ENCODE measurements at places on chromosomes 6 and 20. TPM values are rescaled to one million over a fixed set of nuclear protein-coding genes. Genes with fewer than 3 reads are reported as not detected.

Gene CD93
- polyA plus RNA-seq, result 36.7 TPM

Gene DEFB125
- polyA plus RNA-seq, result not detected

Gene ADRM1
- 93.4 TPM for polyA plus RNA-seq

- H3K4me1 ChIP-seq, result no peaks in the 10 kb centered on the region
- no peaks in the 10 kb centered on the region for H3K36me3 ChIP-seq
- H3K27me3 ChIP-seq, result no peaks in the 10 kb centered on the region
- no peak overlapping the region for H3K4me3 ChIP-seq
- no peak for DNase-seq
These were observed 505.9 kb upstream of the SYNCRIP start for GRCh38 chr6:86148586-86148985.

GRCh38 chr6:52086741-52087140 lies 672 bp downstream of the PKHD1 start:
- no peaks in the 10 kb centered on the region for H3K36me3 ChIP-seq
- no peaks in the 10 kb centered on the region for H3K4me1 ChIP-seq
- DNase-seq, result no peak
- H3K27ac ChIP-seq, result no peak overlapping the region

DNA sequence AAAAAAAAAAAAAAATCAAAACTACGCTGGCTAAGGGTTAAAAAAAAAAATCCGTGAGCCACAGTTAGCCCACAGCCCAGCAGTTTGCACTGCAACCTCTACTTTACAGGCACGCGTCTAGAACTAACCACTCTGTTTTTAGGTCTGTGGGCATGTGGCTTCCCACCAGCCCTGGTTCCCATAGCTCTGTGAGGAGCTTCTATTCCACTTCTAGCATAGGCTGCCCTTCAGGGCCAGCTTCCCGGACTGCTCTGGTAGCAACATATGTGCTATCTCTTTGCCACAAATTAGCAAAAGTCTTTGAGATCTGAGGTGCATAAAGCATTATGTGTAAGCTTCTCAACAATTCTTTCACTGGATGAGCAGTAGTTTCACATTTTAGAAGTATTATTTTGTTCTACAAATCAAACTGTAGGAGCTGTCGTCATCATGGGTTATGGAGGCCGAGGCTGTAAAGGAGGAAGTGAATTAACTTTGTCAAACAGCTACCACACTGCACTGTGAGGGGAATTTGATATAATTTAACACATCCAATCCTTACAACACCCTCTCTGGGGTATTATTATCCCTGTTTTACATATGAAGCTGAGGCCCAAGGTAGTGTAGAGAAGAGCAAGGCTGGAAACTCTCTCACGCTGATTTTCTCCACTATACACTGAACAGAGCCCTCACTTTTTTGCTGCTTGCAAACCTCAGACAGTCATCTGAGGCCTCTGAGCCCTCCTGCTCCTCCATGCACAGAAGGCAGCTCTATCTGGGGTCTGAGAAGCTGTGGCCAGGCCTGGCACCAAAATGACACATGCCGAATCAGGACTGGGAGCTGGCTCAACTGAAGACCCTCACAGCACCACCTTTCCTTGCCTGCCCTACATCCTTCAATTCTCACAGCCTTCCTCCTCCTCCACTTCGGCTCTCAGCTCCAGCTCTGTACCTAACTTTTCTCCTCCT lies 35.4 kb downstream of the MAN1A1 start:
- H3K36me3 ChIP-seq, result peaks cover 2% of the 10 kb centered on the region
- no peaks in the 10 kb centered on the region for H3K27me3 ChIP-seq
- H3K4me1 ChIP-seq, result peaks cover 10% of the 10 kb centered on the region
- peak overlapping the region; percentile 78 for H3K27ac ChIP-seq
- no peak overlapping the region for H3K4me3 ChIP-seq

GRCh38 chr6:3350252-3350796 lies 91.6 kb downstream of the PSMG4 start:
- H3K27me3 ChIP-seq, result no peaks in the 10 kb centered on the region
- peaks cover 23% of the 10 kb centered on the region for H3K4me1 ChIP-seq
- no peak for DNase-seq
- no peak overlapping the region for H3K4me3 ChIP-seq
- H3K27ac ChIP-seq, result no peak overlapping the region

DNA sequence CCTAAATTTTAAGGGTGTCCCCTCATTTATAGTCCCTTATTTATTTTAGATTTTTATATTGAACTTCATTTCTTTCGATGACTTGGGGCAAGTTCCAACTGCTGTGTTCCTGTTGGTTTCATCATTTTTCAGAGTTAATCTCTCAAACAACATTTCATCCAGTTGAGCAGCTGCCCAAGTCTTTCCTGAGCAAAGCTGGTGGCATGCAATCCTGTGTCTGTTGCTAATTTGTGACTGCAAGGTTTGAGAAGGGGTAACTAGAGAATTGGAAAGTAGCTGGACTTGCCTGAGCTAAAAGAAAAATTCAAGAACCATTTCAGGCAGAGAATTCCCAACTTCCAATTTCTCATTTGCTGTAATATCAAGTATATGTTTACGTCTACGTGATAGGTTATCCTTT lies 881.5 kb upstream of the SLC35B3 start:
- no peak overlapping the region for H3K4me3 ChIP-seq
- no peaks in the 10 kb centered on the region for H3K27me3 ChIP-seq
- no peaks in the 10 kb centered on the region for H3K36me3 ChIP-seq
- no peak for DNase-seq
- H3K4me1 ChIP-seq, result no peaks in the 10 kb centered on the region

GRCh38 chr20:62963614-62964397 lies 11.3 kb downstream of the SLC17A9 start:
- H3K4me3 ChIP-seq, result no peak overlapping the region
- no peaks in the 10 kb centered on the region for H3K36me3 ChIP-seq
- H3K27ac ChIP-seq, result no peak overlapping the region
- no peaks in the 10 kb centered on the region for H3K27me3 ChIP-seq
- H3K4me1 ChIP-seq, result no peaks in the 10 kb centered on the region

- no peak overlapping the region for H3K27ac ChIP-seq
- H3K4me3 ChIP-seq, result no peak overlapping the region
- no peaks in the 10 kb centered on the region for H3K27me3 ChIP-seq
- no peaks in the 10 kb centered on the region for H3K36me3 ChIP-seq
- H3K4me1 ChIP-seq, result no peaks in the 10 kb centered on the region
These were observed 142.2 kb upstream of the ESR1 start for GRCh38 chr6:151665329-151665728.

- no peaks in the 10 kb centered on the region for H3K36me3 ChIP-seq
- no peak overlapping the region for H3K4me3 ChIP-seq
- no peak overlapping the region for H3K27ac ChIP-seq
- DNase-seq, result no peak
- no peaks in the 10 kb centered on the region for H3K4me1 ChIP-seq
- H3K27me3 ChIP-seq, result no peaks in the 10 kb centered on the region
These were observed 89.1 kb upstream of the MPC1 start for GRCh38 chr6:166471797-166472260.

DNA sequence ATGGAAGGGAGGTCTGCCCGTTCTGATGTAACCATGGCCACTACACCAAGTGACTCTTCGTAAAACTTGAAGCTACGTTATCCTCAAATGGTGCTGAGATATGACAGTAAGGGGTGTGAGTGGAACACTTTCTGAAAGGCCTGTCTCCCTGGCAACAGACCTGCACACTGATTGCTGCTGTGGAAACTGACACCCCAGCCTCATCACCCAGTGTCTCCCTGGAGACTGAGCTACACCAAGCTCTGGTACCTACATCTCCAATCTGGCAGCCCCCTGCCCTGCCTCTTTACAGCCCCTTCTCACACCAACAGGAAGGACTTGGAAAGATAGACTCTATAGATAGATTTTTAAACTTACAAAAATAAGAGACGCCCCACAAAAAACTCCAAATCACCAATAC lies 13.2 kb downstream of the PI16 start:
- H3K36me3 ChIP-seq, result peaks cover 27% of the 10 kb centered on the region
- H3K27me3 ChIP-seq, result no peaks in the 10 kb centered on the region
- no peaks in the 10 kb centered on the region for H3K4me1 ChIP-seq
- H3K27ac ChIP-seq, result peak overlapping the region; percentile 17
- H3K4me3 ChIP-seq, result no peak overlapping the region

Measured in small intestine (tissue), 16 donors.